ENCODE measurements at places on chromosomes 7 and 10.

DNA sequence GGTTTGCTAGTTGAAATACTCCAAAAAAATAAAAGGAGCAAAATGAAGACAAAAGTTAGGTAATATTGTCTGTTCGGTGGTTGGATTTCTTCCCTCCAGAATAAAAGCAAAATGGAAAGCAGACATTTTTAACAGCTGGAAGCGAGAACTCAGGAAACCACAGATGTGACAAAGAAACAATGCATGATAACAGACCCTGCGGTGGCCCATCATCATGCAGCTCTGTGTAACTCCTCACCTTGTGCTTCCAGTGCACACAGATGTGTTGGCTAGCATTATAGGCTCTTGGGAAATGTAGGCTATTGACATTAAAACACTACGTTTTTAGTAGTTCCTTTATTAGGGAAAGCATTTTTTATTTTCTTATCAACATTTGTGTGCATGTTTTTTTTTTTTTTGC, 53.9 kb upstream of the ARL4A start:
- no peak for DNase-seq

GRCh38 chr10:102504179-102504975, 605 bp downstream of the SUFU start:
- DNase-seq: peak; percentile 50

GRCh38 chr7:44386139-44386913, 60.9 kb upstream of the CAMK2B start:
- DNase-seq: no peak

- no peak for DNase-seq
Observed at GRCh38 chr10:49768329-49768728, 6.2 kb upstream of the OGDHL start.

GRCh38 chr7:7432979-7433378, 102.7 kb downstream of the COL28A1 start:
- DNase-seq: no peak

DNA sequence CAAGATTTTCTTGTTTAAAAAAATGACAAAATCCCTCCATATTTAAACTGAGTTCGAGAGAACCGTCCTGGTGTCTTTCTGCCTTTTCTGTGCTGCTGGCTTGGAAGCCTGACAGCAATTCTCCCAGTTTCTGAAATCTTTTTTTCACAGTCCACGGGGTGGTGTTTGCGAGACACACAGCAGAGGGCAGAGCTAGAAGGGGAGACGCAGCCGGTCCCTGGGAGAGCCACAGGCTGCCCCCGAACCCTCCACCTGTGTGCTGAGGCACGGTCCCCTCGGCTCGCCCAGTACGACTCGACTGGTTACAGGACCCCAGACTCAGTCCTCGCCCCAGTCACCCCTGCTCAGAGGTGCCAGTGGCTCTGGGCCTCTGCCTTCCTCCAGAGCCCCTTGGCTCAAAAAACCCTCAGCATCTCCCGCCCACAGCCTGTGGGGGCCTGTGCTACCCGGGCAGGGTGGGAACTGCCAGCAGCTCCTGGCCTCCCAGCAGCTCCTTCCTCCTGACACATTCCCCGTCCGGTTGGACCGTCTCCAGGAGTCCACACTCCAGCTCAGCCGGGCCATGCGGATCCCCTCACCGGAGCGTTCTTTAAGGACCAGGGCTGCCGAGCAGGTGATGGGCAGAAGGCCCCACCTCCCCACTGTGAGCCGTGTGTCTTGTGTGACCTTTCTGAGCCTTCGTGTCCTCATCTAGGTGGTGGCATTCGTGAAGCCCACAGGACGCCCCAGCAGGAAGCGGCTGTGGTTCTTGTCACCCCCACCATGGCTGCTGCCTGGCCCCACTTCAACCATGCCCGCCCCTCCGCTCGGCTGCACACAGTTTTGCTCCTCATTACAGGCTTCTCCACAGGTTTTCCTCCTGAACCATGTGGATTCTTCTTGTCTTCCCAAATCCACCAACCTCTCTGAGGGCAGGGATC, 52.3 kb upstream of the EN2 start:
- no peak for DNase-seq

DNA sequence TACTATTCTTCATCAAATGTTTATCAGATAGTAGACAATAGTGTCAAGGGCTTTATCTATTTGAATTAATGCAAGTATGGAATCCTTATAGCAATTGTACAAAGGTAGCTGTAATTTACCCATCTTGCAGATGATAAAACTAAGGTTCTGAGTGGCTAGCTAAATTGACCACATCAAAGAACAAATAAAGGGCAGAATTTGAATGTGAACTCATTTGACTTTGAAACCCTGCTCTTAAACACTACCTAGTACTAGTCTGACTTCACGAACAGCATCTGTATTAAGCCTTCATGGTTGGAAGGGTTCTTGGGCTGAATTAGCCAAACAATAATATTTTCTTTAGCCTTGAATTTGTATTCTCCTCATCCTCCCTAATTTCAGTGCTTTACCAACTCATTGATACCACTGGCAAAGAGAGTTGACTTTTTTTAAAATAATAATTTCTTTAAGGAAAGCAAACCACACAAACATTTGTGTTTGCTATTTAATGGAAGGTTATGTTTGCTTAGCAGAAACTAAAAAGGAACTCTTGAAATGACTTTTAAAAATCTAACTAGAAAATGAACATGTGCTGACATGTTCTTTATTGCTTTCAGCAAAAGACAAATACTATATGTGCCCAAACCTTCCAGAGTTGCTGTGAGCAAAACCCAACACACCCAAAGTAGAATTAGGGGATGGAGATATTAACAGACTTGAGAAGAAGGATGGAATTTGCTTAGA, 322.6 kb downstream of the RNLS start:
- DNase-seq: no peak

DNA sequence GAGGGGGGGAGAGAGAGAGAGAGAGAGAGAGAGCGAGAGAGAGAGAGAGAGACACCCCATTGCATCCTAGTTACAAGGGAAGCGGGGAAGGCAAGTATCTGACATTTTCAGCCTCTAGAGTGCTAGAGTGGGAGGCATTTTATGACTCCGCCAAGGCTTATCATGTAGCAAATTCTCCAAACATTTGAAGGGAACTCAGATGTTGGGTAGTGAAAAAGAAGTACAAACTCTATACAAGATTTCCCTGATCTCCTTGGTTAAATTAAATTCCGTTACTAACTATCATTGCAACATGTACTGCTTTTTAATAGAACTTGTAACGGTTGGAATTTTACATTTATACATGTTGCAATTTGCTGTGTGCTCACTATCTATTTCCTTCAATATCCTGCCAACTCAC, 83.4 kb upstream of the FAM3C start:
- no peak for DNase-seq

DNA sequence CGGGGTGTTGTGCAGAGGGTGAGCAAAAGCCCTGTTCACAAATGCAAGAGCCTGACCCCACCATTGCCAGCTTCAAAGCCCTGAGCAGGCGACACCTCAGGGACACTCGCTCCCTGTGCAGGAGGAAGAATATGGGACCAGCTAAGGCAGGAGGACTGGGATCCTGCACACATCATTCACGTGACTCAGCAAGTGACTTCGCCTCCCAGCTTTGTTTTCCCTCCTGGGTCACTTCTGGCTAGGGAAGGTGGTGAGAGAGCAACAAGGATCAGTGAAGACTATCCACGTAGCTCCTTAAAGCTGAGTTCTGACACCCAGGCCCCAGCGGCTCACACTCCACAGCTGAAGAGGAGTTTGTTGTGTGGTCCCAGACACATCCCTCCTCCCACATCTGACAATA, 164.3 kb downstream of the FGFR2 start:
- no peak for DNase-seq

Data from activated naive CD4-positive, alpha-beta T cell treated with anti-CD3 and anti-CD28 coated beads, Interleukin-2, amount 50 U/mL, for 72 hours (primary cell).